ENCODE measurements at places on chromosomes 6 and 20.

DNA sequence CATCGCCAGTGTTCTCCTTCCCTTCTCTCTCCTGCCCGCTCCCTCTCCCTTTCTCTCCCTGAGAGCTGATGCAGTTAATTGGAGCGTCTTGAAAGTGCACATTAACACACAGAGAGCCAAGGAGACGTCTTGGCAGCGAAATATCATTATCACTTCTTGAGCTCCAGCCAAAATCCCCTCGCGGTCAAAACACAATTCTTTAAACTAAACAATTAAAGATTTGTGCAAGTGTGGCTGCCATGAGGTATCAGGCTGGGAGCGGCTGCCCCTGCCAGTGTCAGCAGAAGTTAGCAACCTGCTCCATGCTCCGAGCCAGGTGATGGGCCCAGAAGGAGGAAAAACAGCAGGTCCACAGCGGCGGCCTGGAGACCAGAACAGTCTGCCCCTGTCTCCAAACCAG, 100.9 kb upstream of the FOXP4 start:
- H3K4me3 ChIP-seq: no peak overlapping the region
- peaks cover 45% of the 10 kb centered on the region for H3K4me1 ChIP-seq
- H3K27ac ChIP-seq: no peak overlapping the region
- no peaks in the 10 kb centered on the region for H3K36me3 ChIP-seq
- DNase-seq: no peak

GRCh38 chr6:144582939-144583613, 297.9 kb downstream of the UTRN start:
- no peak overlapping the region for H3K4me3 ChIP-seq
- peaks cover 32% of the 10 kb centered on the region for H3K4me1 ChIP-seq
- no peak overlapping the region for H3K27ac ChIP-seq
- H3K36me3 ChIP-seq: peaks cover 43% of the 10 kb centered on the region

DNA sequence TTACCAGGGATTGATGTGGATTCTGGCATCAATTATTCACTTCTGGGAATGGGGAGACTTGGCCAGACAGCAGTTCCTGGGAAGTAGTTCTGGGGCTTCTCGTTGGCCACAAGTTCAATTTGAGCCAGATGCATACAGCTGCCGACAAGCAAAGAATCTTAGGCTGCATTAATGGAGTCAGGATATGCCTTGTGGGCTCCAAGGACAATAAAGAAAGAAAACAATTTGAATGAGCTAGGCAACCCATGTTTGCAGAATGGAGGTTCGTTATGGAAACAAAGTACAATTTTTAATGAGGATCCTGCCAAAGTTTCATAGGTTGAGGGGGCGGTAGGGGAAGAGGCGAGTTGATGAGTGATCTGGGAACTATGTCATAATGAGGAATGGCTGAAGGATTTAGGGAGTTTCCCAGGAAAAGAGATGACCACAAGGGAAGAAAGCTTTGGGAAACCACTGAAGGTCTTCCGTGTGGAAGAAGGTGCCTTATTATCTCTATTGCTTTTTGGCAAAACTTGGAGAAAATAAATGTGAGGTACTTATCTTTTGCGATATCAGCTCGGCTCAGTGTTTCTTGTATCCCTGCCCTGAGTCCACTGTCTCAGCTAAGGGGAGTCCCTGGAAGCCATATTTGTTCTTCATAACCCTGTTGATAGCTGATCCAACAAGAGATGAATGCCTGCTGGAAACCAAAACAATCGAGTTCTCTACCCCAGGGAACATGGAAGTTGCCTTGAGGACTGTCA, 181.0 kb upstream of the ZNF217 start:
- no peaks in the 10 kb centered on the region for H3K27me3 ChIP-seq
- peak overlapping the region; percentile 56 for H3K27ac ChIP-seq
- H3K36me3 ChIP-seq: no peaks in the 10 kb centered on the region
- no peak overlapping the region for H3K4me3 ChIP-seq
- peaks cover 73% of the 10 kb centered on the region for H3K4me1 ChIP-seq
- no peak for DNase-seq

- H3K4me1 ChIP-seq: peaks cover 21% of the 10 kb centered on the region
- H3K36me3 ChIP-seq: no peaks in the 10 kb centered on the region
- no peak overlapping the region for H3K27ac ChIP-seq
These were observed 623.8 kb downstream of the PHF3 start for GRCh38 chr6:64259372-64259771.

DNA sequence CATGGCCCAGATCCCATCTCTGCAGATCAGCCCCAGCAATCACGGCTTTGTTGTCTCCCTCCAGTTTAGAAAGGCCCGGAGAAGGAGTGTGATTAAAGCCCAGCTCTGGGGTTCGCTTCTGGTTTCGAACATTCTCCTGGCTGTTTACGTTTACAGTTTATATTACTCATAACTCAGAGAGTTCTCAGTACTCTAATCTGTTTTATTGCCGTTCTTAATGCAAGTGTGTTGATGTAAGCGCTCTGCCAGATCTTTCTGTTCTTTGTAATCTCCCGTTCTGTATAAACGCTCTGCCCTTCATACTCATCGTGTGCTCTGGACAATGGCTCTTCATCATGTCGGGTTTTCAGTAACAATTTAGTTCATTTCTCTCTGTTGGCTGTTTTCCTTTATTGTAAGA, 118.0 kb upstream of the PRND start:
- no peak overlapping the region for H3K27ac ChIP-seq
- no peaks in the 10 kb centered on the region for H3K36me3 ChIP-seq
- DNase-seq: no peak
- peaks cover 39% of the 10 kb centered on the region for H3K27me3 ChIP-seq
- no peaks in the 10 kb centered on the region for H3K4me1 ChIP-seq

DNA sequence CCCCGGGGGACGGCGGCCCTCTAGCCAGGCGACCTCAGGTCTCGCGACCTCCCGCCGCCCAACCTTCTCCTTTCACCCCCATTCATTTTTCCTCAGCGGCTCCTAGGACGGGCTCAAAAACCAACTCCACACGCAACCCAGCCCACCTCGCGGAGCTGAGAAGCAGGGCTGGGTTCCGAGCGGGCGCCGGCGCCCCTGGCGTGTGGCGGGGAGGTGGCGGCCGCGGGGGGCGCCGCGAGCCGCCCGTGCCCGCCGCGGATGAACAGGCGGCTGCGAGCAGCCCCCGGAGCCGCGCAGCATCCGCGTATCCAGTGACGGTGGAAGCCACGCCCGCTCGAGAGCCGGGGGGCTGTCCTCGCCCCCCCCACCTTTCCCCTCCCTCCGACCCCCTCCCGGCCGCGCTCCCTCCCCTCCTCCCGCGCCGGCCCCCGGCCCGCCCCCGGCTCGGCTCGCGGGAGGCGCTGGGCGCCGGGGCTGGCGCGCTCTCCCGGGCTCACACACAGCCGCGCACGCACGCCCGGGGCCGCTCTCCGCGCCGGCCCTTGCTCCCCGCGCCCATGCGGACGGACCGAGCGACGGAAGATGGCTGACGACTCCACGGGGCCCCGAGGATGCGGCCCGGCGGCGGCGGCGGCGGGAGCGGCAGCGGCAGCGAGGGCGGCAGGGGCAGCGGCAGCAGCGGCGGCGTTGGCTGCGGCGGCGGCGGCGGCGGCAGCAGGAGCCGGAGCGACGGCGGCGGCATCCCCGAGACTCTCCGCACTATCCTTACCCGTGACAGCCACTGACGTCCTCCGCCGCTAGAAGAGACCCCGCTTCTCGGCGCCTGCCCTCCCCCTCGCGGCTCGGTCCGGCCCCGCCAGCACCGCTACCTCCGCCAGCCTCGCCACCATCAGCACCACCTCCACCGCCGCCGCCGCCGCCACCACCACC, at the start of gene SOBP:
SOBP (plus strand) TSS at position 482 of the 930 bp plus-strand sequence. CDS start 500 bp downstream, outside the sequence.
- no peaks in the 10 kb centered on the region for H3K27me3 ChIP-seq
- DNase-seq: peak; percentile 44
- no peaks in the 10 kb centered on the region for H3K36me3 ChIP-seq
- peak within 1 kb of the TSS; percentile 76 for H3K27ac ChIP-seq

DNA sequence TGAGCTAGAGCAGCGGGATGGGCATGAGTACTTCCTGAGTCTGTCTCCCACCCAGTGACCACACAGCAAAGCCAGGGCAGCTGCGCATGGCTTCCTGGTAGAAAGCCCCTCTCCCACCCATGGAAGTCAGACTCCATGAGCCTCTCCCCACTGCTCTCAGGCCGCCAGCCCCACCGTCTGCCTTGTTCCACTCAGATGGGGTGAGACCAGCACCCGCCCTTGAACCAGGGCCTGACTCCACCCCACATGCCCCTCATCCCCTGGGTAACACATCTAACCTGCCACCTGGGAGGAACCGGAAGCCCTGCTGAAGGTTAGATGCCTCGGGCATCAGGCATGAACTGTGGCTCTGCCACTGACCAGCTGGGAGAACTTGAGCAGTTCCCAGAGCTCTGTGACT, 227.8 kb downstream of the NRN1 start:
- H3K27ac ChIP-seq: no peak overlapping the region
- no peaks in the 10 kb centered on the region for H3K27me3 ChIP-seq
- H3K4me3 ChIP-seq: no peak overlapping the region
- no peak for DNase-seq

DNA sequence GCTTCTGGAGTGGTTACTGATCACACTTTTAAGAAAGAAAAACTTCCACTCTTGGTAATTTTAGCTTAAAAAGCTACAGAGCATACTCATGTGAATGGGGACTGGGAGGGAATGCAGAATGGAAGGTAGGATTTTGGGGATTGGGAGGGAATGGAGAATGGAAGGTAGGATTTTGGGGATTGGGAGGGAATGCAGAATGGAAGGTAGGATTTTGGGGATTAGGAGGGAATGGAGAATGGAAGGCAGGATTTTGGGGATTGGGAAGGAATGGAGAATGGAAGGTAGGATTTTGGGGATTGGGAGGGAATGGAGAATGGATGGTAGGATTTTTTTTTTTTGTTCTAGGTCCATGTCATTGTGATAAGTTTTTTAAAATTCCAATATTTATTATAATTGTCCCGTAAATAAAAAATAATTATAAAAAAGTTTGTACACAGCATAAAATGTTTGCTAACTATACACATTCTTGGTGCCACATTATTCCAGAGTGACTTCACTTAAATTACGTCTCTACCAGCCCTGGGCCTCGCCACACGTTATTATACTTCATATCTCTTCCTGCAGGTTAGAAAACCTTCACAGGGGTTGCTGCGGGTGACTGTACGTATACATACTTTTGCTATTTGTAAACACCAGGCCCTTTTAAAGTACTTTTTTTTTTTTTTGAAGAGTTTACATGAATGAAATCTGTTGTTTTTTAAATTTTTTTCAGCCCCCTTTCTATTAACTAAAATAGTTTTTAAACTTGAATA, 127.3 kb downstream of the TIAM2 start:
- H3K4me3 ChIP-seq: no peak overlapping the region
- H3K4me1 ChIP-seq: peaks cover 22% of the 10 kb centered on the region
- no peak overlapping the region for H3K27ac ChIP-seq
- no peaks in the 10 kb centered on the region for H3K27me3 ChIP-seq
- no peak for DNase-seq

- peak overlapping the region; percentile 89 for H3K4me3 ChIP-seq
- peaks cover 7% of the 10 kb centered on the region for H3K36me3 ChIP-seq
- peak; percentile 75 for DNase-seq
- peak overlapping the region; percentile 88 for H3K27ac ChIP-seq
These were observed 1.2 kb downstream of the IFNGR1 start for GRCh38 chr6:137217801-137218472.

- no peak overlapping the region for H3K27ac ChIP-seq
- DNase-seq: no peak
- H3K27me3 ChIP-seq: peaks cover 1% of the 10 kb centered on the region
- no peak overlapping the region for H3K4me3 ChIP-seq
These were observed 104.8 kb upstream of the KCNG1 start for GRCh38 chr20:51127713-51128112.

DNA sequence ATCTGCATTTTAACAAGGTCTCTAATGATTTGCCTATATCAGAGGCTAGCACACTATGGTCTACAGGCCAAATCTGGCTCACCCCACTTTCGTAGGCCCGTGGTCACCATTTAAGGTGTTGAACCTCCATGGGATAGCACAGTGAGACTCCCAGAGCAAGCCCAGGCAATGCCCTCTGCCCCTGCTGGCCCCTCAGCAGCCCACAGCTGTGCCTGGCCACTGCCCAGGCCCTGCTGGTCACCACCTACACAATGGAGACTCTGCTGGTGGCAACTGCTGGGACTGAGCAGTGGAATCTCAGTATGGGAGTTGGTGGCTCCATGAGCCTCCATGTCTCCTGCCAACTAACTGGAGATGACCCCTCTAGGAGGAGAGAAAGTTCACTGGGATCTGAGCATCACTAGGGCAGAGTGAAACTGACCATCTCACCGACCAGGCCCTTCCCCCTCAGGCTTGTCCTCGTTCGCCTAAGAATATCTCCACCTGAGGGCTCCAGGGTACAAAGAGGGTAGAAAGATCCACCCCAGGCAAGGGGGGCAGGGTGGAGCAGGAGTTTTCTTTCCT, 2.3 kb downstream of the ANKRD66 start:
- DNase-seq: no peak
- no peaks in the 10 kb centered on the region for H3K36me3 ChIP-seq
- H3K4me1 ChIP-seq: no peaks in the 10 kb centered on the region
- H3K27me3 ChIP-seq: peaks cover 6% of the 10 kb centered on the region
- no peak overlapping the region for H3K4me3 ChIP-seq
- no peak overlapping the region for H3K27ac ChIP-seq

- no peaks in the 10 kb centered on the region for H3K4me1 ChIP-seq
- no peak overlapping the region for H3K4me3 ChIP-seq
- H3K36me3 ChIP-seq: no peaks in the 10 kb centered on the region
- DNase-seq: no peak
- H3K27me3 ChIP-seq: no peaks in the 10 kb centered on the region
These were observed 354.1 kb upstream of the CDH4 start for GRCh38 chr20:60897976-60898375.

- peaks cover 7% of the 10 kb centered on the region for H3K27me3 ChIP-seq
- H3K36me3 ChIP-seq: no peaks in the 10 kb centered on the region
- no peak overlapping the region for H3K27ac ChIP-seq
- no peak for DNase-seq
- H3K4me1 ChIP-seq: no peaks in the 10 kb centered on the region
- H3K4me3 ChIP-seq: no peak overlapping the region
These were observed 127.4 kb downstream of the CD24 start for GRCh38 chr6:106847116-106847515.

Data from HepG2 (cell line).